ENCODE measurements at places on chromosomes 3 and 15. TPM values are rescaled to one million over a fixed set of nuclear protein-coding genes. Genes with fewer than 3 reads are reported as not detected.

The TM4SF1 gene
- 366 TPM for total RNA-seq

The PTH1R gene
- total RNA-seq: 0.18 TPM

The PEX5L gene
- total RNA-seq: under 0.01 TPM

DNA sequence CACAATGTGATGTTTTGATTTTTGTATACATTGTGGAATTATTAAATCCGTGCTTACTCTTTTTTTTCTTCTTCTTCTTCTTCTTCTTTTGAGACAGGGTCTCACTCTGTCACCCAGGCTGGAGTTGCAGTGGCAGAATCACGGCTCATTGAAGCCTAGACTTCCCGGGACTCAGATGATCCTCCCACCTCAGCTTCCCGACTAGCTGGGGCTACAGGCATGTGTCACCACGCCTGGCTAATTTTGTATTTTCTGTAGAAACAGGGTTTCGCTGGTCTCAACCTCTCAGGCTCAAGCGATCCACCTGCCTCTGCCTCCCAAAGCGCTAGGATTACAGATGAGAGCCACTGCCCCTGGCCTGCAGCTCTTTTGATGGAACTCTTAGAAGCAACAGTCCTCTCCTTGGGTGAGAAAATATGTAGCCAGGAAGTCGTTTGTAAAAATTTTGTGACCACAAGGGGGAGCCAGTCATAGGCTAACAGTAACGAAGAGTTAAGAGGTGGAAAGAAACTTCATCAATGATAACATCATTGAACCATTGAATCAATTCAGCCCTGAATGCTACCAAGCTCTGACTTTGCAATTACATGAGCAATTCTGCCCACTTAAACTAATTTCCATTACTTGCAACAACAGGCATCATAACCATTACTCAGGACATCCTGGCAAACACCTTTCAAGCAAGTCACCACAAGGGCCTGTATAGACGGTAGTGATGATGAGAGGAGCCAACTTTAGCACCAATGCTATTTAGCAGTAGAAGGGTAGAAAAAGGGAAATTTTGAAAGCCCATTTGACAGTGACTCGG is 16.7 kb upstream of the CMTM7 start:
- DNase-seq: peak; percentile 74

DNA sequence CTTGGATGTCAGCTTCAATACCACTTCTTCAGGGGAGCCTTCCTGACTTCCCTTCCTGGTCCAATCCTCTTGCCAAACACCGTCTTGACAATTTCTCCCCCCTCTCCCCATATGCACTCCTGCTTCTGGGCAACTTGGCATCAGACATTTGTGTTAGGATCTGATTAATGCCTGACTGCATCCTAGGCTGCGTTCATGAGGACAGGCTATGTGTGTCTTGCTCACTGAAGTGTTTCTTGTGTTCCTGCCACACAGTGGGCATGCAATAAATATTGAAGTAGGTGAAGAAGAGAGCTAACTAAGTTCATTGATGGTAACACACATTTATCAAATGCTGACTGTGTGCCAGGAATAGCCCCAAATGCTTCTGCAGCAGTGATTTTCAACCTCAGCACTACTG is 36.4 kb upstream of the WNT5A start:
- DNase-seq: no peak

DNA sequence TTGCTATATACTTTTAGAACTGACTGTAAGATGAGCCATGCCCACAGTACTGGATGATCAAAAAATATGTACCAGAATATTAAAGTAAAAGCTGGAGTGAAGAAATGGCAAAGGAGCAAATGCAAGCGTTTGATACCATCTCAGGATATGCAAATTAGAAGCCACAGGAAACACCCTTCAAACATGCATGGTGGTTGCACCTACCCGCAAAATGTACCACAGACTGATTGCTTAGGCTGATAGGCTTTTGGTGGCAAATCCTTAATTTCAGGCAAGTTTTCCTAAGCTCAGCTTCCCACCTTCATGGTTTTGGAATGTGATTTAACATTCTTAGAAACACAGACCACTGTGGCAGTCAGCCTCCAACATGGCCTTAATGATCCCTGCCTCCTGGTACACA is 149.0 kb downstream of the PDZRN3 start:
- DNase-seq: no peak

DNA sequence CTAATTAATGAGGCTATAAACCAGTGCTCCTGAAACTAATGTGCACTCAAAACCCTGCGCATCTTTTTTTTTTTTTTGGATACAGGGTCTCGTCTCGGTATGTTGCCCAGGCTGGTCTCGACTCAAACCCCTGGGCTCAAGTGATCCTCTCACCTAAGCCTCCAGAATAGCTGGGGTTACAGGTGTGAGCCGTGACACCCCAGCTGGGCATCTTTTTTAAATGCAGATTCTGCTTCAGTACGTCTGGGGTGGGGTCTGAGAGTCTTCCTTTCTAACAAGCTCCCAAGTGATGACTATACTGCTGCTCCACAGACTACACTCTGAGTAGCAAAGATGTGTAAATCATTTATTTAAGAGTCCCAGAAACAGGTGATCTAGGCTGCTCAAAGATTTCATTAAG is 73.0 kb downstream of the BFSP2 start:
- no peak for DNase-seq

DNA sequence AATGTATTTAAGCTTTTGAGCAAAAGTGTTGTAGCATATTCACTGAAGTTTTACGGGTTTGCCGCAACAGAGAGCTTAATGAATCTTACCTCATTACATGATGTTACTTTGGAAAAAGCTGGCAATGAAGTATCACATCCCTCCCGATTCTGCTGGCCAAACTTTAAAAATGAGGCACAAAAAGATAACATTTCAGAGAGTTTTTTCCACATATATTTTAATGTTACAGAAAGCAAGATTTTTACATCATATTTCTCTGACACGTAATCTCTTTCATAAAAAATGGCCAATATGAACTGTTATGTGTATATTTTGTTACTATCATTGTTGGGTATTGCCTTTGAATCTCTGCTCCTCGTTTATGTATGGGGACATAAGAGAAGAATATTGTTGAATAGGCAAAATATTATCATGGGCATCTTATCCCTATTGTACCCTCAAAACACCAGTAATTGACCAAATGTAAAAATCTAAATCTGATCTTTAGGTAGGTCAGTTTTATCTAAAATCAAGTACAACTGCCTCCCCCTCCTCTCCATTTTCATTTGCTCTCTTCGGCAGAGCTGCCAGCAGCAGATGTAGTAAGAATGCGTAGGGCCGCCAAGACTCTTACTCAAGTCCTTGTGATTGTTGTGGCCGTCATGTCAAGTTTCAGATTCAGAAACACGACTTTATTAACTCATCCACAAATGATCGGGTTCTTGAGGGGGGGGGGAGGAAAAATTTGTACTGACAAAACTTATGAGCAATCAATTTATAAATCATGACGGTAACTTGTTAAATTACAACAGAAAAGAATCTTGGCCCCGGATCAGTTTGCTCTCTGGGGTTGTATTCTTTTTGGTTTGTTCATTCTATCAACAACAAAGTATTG is 106.7 kb upstream of the THRB start:
- no peak for DNase-seq

DNA sequence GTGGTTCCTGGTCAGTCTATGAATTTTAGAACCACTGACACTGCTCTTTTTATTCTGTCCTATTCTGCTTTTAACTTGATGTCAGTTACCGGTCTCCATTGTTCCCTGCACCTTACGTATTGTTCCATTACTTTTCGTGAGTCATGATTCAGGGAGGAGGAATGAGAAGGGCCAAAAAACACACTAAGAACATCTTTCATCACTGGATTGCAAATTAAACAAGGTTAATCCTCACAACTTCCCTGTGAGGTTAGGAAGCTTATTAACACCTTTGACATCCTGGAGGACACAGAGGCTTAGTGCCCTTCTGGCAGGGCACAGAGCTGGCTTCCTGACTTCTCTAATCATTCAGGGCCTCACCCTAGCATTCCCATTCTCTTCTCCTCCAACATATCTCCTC is 227.6 kb upstream of the SATB1 start:
- no peak for DNase-seq

DNA sequence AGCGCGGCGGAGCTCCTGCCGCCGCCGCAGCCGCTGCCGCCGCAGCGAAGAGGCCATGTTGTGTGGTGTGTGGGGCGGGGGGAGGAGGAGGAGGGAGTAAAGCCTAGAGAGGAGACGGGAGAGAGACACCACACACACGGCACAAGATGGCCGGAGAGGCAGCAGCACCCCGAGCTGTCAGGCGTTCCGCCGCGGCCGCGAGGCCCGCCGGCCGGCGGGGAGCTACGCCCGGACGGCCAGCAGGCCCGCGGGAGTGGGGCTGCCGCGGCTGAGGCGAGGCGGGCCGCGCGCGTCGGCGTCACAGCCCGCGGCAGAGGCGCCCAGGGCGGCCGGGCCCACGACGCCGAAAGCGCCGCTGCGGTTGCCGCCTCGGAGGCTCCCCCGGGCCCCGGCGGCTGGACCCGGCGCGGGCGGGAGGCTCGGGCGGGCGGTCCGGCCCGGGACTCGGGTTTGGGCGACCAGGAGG is 17.4 kb upstream of the CHD2 start:
- DNase-seq: no peak

- DNase-seq: no peak
Observed at GRCh38 chr3:194031349-194031748, 104.6 kb upstream of the HES1 start.

GRCh38 chr3:194687638-194688199 is 2.0 kb downstream of the FAM43A start:
- DNase-seq: peak; percentile 51

- peak; percentile 18 for DNase-seq
Observed at GRCh38 chr3:154018100-154018696, 103.0 kb upstream of the ARHGEF26 start.
